AG08395 (cell line): ENCODE measurements at places on chromosomes 4 and X.

GRCh38 chr4:184932343-184932742 is 85.9 kb upstream of the HELT start:
- no peak for DNase-seq

- no peak for DNase-seq
Measured at GRCh38 chr4:93751411-93751810, 77.1 kb upstream of the ATOH1 start.

DNA sequence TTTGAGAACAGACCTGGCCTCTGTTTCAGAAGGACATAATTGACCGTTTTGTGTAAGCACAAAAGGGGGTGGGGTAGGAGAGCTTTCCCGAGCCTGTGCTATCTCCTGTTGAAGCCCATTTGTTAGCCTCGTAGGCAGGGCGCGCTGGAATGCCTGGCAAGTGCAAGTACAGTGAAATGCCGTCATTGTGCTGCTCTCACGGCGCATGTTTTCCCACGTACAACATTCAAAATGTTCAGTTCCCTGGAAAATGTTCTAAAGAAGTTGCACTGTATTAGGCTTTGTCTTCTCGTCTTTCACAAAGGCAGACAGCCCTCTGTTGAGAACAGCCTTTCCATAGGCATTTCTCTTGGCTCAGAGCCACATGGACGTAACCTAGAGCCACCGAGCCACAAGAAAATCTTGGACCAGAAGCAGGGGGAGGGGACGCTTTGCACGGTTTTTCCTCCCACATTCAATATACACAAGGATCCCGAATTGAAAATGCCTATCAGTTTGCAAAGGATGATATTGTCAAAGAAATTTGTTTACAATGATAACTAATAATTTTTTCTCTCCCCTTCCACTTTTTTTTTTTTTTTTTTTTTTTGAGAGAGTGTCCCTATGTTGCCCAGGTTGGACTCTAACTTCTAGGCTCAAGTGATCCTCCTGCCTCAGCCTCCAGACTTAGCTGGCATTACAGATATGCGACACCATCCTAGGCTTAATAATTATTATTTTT is 54.6 kb upstream of the RAPGEF2 start:
- peak; percentile 73 for DNase-seq

GRCh38 chr4:41294445-41295062 is 37.8 kb downstream of the UCHL1 start:
- DNase-seq: no peak

DNA sequence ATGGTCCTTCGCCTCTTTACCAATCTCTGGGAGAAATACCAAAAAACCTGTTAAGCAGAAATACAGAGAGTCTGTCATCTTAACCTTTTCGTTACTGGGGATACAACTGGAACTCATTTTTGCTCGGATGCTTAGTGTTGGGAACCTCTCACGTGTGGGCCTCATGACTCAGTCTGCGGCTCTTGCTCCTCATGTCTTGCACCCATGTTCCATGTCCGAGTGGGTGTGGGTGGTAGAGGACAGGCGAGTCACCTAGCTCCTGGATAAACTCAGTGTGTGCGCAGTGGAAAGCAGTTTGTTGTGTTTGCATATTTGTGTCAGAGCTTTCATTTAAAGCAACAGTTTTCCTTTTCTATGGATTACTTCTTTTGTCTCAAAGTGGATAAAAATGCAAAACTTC is 70.6 kb downstream of the TNIP2 start:
- no peak for DNase-seq

GRCh38 chr4:173590697-173591096 is 60.7 kb upstream of the HAND2 start:
- no peak for DNase-seq

- DNase-seq: peak; percentile 25
Measured at GRCh38 chr4:158322109-158322508, 111.8 kb downstream of the TMEM144 start.

DNA sequence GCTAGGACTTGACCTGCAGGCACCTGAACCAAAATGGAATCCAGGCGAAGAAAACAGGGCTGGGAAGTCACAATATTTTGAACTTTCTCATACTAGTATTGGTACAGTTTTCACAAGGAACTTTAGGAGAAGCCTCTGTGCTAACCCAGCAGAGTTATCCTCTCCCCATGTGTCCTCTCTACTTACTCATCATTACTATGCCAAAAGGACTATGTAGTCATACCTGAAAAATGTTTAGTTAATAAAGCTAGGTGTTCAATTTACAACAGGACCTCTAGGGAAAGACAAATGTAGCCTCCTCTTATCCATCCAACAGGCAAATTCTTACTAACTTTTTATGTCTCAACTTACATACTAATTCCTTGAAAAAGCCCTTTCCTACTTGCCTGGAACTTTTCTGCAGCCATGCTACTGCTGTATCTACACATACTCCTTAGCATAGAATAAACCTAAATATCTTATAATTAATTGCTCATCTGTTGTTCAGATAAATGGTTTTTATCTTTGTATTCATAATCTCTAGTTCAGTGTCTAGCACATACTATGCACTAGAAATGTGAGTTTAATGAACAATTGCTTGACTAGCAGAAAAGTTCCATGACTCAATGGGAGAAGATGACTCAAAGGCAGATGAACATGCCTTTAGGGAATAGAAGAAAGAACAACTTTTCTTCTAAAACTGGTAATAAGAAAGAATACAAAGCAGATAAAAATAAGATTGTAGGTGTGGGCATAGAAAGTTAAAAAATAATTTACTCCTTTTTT is 215.5 kb upstream of the VEGFC start:
- peak; percentile 40 for DNase-seq
